ENCODE measurements at places on chromosomes 4 and X.
A peak's percentile ranks its signal among the peaks of the same experiment; 100 is the strongest.

DNA sequence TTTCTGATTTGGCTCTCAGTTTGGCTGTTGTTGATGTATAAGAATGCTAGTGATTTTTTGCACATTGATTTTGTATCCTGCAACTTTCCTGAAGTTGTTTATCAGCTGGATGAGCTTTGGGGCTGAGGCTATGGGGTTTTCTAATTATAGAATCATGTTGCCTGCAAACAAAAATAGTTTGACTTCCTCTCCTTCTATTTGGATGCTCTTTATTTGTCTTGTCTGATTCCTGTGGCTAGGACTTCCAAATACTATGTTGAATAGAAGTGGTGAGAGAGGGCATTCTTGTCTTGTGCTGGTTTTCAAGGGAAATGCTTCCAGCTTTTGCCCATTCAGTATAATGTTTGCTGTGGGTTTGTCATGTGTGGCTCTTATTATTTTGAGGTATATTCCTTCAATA is 734.7 kb upstream of the FAM241A start:
- DNase-seq: no peak

- DNase-seq: no peak
These were observed 320.5 kb upstream of the TET2 start for GRCh38 chr4:104826171-104826570.

GRCh38 chrX:48894891-48895290 is 2.7 kb downstream of the TIMM17B start:
- no peak for DNase-seq

- DNase-seq: no peak
These were observed 99.1 kb upstream of the ADAD1 start for GRCh38 chr4:122279670-122280069.

- DNase-seq: no peak
These were observed 9.1 kb downstream of the IL13RA1 start for GRCh38 chrX:118736394-118737010.

GRCh38 chrX:153244767-153245166 is 65.7 kb downstream of the MAGEA1 start:
- DNase-seq: no peak

DNA sequence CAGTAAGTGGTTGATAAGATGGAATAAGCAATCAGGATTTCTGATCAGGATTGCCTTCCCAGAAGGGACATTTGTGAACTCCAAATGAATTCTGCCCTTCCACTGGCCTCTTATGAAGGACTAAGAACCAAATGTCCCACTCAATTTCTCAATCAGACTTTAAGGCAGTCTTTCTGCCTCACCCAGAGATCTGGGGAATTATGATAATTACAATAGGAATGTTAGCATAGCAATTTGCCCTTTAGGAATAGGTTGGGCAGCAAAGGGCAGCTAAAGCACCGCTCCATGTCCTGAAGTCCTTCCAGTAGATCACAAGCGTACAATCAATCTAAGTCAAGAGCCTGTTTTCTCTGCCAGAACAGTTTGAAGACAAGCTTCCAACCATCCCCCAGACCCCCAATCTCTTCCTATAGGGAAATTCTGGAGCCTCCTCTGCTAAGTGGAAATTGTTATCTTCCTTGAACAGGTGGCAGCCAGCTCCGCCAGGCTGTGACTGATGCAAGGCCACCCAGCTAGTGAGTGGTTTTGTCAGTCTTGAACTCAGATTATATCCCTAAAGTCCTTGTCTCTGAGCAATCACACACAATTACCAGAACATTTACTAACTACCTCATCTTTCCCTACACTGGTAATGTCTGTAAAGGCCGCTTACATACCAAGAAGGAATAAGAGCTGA is 18.6 kb downstream of the NKX3-2 start:
- DNase-seq: no peak

DNA sequence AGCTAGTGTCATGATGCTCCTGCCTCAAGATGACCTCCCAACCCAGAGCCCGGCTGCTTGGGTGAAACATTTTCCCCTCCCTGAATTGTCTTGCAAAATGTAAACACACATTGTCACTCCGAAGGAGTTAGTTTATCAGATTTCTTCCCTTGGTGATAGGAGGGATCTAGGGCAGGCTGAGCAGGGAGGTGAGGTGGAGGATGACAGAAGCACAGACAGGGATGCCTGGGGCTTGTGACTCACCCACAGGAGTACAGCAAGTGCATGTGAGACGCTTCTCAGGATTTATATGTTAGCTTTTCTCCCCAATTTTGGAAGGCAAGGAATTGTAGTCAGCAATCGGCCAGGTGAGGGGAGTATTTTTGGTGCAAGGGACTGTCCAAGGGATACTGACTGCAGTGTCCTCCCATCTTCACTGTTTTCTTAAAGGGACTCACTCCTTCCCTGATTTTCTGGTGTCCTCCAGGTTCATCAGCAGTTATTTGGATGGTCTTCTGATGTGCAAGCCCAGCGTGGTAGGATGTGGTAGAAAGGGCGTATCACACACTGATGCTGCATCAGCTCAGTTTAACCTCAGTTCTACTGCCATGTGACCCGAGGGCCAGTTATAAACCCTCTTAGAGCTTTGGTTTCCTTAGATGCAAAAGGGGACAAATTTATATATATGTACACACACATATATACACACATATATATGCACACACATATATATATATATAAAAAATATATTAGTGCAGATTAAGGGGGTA is 46.2 kb upstream of the IGFBP7 start:
- DNase-seq: no peak

DNA sequence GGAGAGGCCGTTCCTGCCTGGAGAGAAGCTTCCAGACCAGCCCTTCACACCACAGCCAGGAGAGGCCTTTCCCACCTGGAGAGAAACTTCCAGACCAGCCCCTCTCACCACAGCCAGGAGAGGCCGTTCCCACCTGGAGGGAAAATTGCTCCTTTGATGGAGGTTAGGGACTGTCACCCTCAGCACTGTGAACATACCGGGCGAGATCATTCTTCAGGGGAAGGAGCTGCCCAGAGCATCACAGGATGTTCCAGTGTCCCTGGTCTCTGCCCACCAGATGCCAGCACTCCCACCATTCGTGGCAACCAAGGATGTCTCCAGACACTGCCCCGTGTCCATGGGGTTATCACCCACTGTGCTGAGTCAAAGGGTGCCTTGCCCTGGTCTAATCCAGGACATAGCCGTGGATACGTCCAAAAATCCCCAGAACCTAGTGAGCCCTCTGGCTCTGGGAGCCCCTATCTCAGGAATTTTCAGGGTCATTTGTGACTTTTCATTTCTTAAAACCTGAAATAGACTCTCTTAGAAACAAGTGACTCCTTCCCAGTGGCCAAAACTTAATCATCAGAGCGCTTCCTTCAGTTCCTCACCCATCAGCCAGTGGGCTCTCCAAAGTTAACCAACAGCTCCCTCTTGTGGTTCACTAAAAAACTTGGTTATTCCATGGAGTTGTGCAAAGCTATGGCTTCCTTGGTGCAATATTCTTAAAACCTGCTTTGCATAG is 80.2 kb downstream of the CRMP1 start:
- peak; percentile 24 for DNase-seq

DNA sequence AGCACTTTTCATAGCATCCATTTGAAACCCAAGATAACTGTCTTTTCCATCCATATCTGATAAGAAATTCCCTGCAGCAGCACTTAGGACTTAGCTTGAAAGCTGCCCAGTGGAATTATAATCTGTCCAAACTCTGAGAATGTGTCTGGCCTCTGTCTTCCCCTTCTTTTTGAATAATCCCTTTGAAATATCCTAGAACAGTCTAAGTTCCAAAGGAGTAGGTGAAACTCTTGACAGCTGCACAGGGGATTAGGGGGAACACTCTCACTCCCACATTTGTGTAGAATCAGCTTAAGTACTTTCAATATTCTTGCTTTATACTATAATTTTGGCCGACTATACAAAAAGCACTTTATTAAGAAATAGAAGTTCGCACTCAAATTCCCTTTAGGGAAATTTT is 157.7 kb downstream of the PAPSS1 start:
- no peak for DNase-seq

- no peak for DNase-seq
These were observed 171.5 kb upstream of the FRG1 start for GRCh38 chr4:189769131-189769530.

DNA sequence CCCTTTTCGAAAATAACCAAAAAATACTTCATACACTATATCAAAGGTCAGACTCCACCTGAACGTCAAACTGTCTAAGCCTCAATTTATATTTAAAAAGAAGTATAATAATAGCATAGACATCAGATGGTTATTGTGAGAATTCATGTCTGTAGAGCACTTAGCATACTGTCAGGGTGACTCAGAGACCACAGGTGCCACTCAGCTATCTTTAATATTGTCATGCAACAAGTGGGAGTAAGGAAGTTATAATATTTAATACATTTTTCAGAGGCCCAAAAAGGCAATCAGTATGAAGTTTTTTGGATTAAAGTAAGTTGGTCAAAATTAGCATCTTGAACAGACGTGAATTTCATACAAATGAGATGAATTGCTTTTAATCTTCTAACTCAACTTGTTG is 93.3 kb downstream of the PHOX2B start:
- DNase-seq: no peak

DNA sequence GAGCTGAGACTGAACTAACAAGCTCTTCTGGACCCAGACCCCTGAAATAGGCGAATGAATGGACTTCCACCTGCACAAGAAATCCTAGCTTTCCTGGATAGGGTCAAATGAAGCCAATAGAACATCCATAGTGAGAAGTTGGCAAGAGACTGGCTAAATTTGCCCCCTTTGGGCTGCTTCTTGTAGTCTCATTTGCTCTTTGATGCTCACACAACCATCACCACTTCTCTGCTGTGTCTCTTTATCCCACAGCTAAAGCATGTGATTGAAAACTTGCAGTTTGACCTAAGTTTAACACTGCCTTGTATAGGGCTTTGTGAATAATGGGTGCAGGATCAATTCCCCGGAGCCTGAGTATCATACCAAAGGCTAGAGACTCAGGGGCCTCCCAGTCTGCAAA is 38.2 kb downstream of the NLGN3 start:
- DNase-seq: no peak

GRCh38 chr4:174550541-174550940 is 28.3 kb upstream of the HPGD start:
- DNase-seq: no peak

DNA sequence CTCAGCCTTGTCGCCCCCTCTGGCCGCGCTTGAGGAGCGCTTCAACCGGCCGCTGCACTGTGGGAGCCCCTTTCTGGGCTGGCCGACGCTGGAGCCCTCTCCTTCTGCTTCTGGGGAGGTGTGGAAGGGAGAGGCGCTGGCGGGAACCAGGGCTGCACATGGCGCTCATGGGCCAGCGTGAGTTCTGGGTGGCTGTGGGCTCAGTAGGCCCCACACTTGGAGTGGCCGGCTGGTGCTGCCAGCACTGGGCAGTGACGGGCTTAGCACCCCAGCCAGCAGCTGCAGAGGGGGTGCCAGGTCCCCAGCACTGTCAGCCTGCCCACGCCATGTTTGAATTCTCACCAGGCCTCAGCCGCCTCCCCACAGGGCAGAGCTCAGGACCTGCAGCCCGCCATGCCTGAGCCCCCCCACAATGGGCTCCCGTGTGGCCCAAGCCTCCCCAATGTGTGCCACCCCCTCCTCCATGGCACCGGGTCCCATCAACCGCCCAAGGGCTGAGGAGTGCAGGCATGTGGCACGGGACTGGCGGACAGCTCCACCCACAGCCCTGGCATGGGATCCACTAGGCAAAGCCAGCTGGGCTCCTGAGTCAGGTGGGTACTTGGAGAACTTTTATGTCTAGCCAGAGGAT is 615.2 kb downstream of the TRIML1 start:
- DNase-seq: no peak

GRCh38 chr4:159145992-159146330 is 43.1 kb downstream of the RAPGEF2 start:
- DNase-seq: no peak

- no peak for DNase-seq
These were observed 34.4 kb upstream of the MSMO1 start for GRCh38 chr4:165293061-165293460.

DNA sequence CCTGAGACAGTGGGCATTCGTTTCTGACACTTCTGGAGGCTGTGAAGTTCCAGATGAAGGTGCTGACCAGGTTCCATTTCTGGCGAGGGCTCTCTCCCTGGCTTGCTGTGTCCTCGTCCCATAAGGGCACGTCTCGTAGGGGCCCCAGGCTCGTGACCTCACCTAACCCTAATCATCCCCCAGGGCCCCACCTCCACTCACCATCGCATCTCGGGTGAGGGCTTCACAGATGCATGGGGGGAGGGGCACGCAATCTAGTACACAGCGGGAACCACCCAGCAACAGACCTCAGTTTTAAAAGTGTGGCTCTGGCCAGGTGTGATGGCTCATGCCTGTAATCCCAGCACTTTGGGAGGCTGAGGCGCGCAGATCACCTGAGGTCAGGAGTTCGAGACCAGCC is 22.1 kb downstream of the PDE6B start:
- no peak for DNase-seq

GRCh38 chr4:108693211-108693610 is 42.8 kb downstream of the OSTC start:
- no peak for DNase-seq

DNA sequence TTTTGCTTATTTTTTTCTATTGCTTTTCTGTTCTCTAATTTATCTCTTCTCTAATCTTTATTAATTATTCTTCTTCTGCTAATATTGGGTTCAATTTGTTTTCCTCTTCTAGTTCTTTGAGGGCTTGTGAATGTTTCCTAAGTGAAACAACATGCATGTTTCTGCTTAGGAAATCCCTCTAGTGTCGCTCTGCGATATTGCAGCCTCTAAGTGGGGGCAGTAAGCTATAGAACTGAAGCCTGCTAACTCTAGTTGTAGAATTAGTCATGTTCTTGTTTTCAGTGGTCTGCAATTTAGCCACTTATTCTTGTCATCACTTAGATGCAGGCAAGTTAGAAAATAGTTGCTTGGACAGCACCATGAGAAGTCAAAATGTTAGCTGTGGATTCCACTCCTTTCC is 222.6 kb downstream of the SPIN4 start:
- no peak for DNase-seq

GRCh38 chr4:25904748-25905082 is 9.3 kb upstream of the SMIM20 start:
- DNase-seq: no peak

DNA sequence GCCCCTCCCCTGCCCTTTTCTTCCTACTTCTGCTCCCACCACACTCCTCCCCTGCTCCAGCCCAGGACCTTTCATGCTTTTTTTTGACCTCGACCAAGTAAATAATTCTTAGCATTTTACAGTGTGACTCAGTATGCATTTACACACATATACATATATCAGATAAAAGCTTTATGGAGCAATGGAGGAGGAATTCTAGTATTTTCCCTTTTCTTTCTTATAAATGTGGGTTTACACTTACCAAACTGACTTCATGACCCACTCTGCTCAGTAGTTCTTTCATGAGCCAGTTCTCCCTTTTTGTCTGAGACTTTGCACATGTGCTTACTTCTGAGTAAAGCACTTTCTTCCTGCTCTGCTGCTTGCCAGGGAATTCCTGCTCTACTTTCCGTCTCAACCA is 111.8 kb upstream of the H2AZ1 start:
- DNase-seq: no peak

GRCh38 chrX:71178908-71179307 is 34.3 kb downstream of the NLGN3 start:
- peak; percentile 65 for DNase-seq
